ENCODE measurements at places on chromosomes 7 and 10. TPM values are rescaled to one million over a fixed set of nuclear protein-coding genes. Genes with fewer than 3 reads are reported as not detected.

GRCh38 chr10:79116368-79116767 is 47.6 kb downstream of the ZMIZ1 start:
- DNase-seq = no peak

CRHR2 gene
- total RNA-seq = not detected

- no peak for DNase-seq
Observed at GRCh38 chr7:108016841-108017775, 14.1 kb upstream of the LAMB1 start.

KIFBP gene
- 36.7 TPM for total RNA-seq

GRCh38 chr7:140448781-140449480 is 30.4 kb downstream of the MKRN1 start:
- no peak for DNase-seq

NEURL1 gene
- total RNA-seq = 0.22 TPM

GRCh38 chr10:110501142-110501937 is 3.6 kb downstream of the DUSP5 start:
- DNase-seq = peak; percentile 83

DNA sequence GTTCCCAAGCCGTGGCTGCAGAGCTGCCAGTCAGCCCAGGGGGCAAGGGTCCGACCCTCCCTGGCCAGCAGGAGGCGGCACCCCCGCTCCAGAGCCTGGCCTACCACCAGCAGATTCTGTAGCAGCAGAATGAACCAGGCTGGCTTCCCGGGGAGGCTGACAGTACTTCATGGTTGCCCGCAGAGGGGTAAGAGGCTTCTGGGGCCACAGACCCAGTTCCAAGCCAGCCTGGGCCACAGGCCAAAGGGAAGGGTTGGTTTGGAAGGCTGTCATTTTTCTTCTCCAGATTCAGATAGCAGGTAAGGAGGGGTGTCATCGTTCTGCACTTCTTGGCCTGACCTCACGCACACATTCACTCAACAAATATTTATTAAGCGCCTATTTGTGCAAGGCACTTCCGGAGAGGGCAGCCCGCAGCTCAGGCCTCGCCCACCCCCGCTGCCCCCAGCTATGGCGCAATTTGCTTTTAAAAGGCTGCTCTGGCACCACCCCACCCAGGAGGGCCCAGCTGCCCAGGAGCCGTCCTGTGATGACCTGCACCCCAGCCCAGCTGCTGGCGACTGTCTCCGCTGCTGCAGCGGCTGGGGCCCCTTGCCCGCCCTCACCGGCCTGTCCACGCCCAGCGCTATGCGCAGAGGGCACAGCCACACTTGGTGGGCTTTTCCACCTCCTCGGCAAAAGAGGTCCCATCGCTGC is 168.5 kb downstream of the LCOR start:
- DNase-seq = no peak

All from Calu3 (cell line).